ENCODE measurements at places on chromosomes 16 and 17.

DNA sequence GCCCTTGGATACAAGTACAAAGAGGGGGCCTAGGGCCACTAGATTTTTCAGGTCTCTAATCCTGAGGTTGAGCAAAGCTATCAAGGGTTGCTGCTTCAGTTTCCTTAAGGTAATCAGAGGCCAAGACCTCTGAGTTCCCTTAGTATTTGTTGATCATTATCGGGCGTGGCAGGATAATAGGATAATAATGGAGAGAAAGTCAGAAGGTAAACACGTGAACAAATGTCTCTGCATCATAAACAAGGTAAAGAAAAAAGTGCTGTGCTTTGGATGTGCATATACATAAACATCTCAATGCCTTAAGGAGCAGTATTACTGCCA lies 41.5 kb upstream of the YPEL2 start:
- no peak for DNase-seq

DNA sequence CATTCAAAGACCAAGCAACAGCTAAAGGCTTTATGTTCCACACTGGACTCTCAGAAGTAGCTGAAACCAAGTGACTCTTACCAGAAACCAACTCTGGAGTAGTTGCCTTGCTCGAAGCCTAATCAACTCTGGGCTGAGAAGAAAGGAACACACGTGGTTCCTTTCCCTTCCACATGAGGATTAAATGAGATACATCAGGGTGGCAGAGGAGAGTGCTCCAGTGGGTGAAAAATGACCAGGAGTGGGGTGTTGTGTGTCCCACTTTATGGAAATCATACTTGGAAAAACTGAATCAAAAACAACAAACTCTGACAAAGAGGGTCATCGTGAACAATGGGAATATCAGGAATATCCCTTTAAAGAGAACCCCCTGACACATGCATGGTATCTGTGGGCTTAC lies 234.2 kb upstream of the ASIC2 start:
- DNase-seq: no peak

- DNase-seq: peak; percentile 53
These were observed 18.8 kb downstream of the TNRC6A start for GRCh38 chr16:24748242-24748641.

GRCh38 chr17:45306623-45307022 lies 10.2 kb downstream of the MAP3K14 start:
- no peak for DNase-seq

DNA sequence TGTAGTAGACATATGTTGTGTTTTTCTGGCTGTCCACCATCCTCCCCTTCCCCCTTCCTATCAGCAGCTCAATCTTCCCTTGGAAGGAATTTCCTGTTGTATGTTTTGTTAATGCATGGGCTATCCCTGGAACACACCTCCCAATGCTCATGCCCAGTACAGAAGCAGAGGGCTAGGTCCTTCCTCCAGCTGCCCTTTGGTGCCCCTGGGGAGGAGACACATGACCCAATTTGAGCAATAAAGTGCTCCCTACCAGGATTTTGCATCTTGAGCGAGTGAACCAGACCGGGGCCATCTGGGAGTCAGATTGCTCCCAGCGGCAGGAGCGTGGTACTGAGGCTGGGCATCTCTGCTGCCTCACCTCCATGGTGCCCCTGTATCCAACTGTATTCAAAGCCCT lies 141.5 kb upstream of the MED13 start:
- DNase-seq: no peak

DNA sequence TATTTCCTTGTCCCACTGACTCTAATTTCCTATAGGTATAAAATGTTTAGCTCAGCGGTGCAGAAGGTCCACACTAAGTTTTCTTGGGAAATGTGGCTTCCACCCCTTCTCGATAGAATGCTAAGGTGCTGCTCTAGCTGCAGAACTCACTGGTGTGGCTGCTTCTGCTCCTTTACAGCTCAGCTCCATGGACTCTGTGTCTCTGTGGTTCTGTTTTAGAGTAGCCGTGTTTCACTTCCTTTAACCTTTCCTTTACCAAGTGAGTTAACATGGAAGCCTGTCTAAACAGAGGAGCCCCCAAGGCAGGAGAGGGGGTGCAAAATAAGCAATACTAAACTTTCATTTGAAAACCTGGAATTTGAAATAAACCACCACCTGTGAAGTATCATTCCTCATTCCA lies 65.3 kb downstream of the SPECC1 start:
- no peak for DNase-seq

DNA sequence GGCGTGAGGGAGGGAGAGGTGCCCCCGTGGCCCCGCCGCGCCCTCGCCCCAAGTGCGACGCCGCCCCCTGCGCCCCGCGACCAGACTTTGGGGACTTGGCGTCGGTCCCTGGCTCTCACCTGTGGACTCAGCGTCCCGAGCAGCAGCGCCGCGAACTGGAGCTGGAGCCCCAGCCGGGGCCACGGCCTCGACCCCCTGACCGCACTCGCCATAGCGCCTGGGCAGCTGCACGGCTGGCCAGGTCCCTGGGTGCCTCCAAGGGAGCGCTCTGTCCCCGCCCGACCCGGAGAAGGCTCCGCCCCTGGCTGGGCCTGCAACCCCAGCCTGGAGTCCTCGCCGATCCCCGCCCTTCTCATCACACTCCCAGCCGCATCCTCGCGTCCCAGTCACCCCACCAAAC lies at the start of gene ERN2:
ERN2 (minus strand) TSS at position 247 of the 400 bp plus-strand sequence; CDS start at position 212, 35 bp downstream.
- no peak for DNase-seq

- DNase-seq: no peak
These were observed 25.2 kb downstream of the CEP95 start for GRCh38 chr17:64531955-64532371.

DNA sequence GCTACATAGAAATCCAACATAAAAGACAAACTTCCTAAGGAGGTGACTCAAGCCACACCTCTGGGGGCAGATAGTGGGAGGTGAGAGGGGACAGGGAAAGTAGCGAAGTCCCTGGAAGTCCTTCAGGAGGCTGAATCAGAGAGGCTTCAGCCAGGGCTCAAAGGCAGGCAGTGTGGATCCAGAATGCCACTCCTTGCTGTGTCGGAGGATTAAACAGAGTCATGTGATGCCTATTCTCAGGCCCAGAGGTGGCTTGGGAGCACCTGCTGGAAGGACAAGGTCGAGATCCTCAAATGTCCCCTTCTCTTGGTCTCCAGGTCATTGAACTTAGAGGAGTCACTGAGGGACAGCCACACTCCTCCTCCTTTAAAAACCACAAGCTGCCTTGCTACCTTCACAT lies 391.1 kb downstream of the SOX9 start:
- no peak for DNase-seq

GRCh38 chr17:16584273-16584995 lies 15.4 kb upstream of the ZNF287 start:
- DNase-seq: peak; percentile 54

GRCh38 chr17:3007651-3008121 lies 55.7 kb downstream of the OR1D5 start:
- DNase-seq: no peak

DNA sequence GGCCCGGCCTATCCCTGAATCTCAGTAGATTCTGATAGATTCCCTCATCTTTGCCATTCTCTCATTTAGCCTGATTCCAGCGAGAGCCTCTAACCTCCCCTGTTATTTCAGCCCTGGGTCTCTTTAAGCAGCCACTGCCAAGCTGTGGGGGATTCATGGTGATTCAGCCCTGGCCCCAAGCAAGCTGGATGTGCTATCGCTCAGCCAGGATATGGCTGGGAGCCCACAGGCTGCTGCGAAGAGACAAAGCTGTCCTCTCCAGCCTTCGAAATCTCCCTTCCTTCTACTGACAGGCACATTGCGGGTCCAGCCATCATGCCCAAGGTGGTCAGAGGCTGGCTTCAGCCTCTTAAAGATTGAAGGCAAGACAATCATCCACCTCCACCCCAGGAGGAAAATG lies 394.1 kb downstream of the SOX9 start:
- DNase-seq: no peak

GRCh38 chr17:77778636-77779489 lies 179.6 kb upstream of the TNRC6C start:
- peak; percentile 12 for DNase-seq

DNA sequence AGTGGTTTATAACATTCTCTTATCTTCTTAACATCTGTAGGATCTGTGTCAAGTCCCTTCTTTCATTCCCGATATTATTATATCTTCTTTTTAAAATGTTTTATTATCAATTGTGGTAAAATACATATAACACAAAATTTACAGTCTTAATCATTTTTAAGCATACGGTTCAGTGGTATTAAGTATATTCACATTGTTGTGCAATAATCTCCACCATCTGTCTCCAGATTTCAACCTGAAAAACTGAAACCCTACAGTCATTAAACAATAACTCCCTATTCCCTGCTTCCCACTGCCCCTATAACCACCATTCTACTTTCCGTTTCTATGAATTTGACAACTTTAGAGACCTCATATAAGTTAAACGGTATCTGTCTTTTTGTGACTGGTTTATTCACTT lies 45.5 kb downstream of the CEP112 start:
- no peak for DNase-seq

- DNase-seq: no peak
These were observed 1.8 kb upstream of the MIF4GD start for GRCh38 chr17:75272848-75273184.

- DNase-seq: no peak
These were observed 338.0 kb upstream of the MAF start for GRCh38 chr16:79938575-79938974.

GRCh38 chr17:79777120-79777893 lies 641 bp upstream of the CBX2 start:
- DNase-seq: peak; percentile 57

GRCh38 chr16:85225721-85226120 lies 113.4 kb upstream of the CIBAR2 start:
- DNase-seq: no peak

- DNase-seq: no peak
These were observed 26.7 kb downstream of the ABCC3 start for GRCh38 chr17:50661348-50661747.

DNA sequence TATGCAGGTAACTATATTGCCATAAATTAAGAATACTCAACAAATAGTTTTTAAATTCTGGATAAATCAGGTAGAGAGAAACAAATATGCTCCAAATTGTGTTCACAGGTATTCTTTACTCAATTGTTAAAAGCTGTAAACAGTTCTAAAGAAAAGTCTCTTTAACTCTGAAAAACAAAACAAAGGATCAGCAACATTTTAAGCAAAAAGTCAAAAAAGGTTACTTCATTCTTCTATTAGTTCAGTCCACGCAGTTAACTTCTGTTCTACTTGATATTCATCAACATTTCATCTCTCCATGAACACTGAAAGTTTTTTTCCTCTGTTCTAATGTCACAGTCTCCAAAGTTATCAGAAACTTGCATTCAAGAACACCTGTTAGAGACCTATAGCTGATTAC lies 47.9 kb downstream of the SCPEP1 start:
- no peak for DNase-seq

DNA sequence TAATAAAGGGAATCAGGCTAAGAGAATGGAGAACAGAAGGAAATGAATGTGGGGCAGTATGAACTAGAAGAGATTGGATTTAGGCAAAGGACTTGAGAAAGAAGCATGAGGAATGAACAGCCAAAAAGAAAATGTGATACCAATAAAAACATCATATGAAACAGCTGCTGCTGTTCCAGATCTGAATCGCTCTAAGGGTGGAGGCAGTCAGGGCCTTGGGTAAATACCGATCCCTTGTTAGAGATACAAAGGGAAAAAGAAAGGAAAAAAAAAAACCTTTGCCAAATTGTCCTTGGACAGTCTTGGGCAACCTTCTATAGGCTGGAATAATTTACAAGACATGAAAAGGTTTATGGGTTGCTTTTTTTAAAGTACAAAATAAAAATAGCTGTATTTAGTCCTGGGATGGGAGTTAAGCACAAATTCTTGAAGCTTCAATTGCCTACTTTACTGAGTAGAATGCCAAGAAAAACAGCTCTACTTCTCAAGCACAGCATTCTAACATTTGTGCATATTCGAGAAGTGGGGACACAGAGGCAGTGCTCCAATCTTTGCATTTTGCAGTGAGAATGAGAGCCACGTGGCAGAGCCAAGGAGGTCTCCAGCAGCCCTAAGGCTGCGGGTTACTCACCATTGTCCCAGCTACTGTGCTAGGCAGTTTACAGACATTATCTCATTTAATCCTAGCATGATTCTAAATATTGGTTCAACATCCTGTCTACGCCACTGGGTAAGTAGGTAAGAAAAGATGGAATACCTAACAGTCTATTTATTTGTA lies 43.3 kb upstream of the PSMD7 start:
- DNase-seq: no peak

GRCh38 chr16:66717112-66717675 lies 20.7 kb upstream of the CMTM4 start:
- peak; percentile 58 for DNase-seq

- no peak for DNase-seq
These were observed 6.6 kb upstream of the IGFBP4 start for GRCh38 chr17:40436636-40437035.

DNA sequence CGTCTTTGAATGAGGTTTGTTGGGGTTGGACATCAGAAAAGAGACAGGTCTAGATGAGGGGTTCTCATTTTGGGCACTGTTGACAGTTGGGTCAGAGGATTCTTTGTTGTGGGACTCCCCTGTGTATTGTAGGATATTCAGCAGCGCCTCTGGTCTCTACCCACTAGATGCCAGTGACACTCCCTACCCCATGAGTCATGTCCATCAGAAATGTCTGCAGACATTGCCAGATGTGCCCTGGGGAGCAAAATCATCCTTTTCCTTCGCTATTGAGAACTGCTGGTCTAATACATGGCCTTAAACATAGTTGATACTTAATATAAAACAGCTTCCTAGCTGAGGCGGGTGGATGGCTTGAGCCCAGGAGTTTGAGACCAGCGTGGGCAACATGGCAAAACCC lies 3.1 kb downstream of the ABAT start:
- peak; percentile 12 for DNase-seq

DNA sequence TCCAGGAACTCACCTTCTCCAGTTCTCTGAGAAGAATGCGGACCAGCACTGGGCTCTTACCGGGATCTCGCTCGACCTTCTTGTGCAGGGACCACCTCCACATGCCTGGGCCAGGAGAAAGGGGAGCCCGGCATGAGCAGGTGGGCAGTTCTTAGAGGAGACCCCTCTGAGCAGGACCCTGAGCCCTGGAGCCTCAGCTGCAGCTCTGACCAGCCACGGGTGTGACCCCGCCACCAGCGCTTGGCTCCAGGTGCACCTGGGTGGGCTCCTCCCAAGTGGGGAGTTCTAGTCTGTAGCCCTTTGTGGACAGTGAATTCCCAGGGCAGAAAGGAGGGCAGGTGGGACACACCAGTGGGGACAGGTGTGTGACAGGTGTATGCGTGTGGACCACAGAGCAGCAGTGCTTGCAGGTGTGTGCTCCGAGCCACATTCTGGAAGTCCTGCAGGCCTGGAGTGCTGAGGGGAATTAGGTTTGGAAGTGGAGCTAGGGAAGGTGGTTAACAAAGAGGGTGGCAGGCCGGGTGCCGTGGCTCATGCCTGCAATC lies 28.9 kb downstream of the PIK3R6 start:
- DNase-seq: no peak

- DNase-seq: no peak
These were observed 243.5 kb downstream of the FOXL1 start for GRCh38 chr16:86821895-86822294.

DNA sequence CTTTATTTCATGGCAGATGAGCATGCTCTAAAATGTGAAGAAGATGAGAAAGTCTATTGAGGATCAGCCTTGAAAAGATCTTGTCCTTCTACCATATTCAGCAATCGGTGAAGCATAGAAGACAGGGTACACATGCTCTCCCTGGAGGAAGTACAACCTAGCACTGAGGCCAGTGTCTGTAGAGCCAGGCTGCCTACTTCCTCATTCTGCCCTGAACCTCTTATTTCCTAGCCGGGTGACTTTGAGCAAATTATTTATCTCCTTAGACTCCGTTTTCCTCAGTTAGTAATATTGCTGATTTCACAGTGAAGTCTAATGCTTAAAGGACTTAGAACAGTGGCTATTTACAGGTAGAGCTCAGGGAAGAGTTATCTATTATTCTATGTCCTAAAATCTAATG lies 58.4 kb downstream of the TMEM100 start:
- DNase-seq: no peak

GRCh38 chr17:67531291-67531690 lies 154.2 kb downstream of the PITPNC1 start:
- no peak for DNase-seq
